ENCODE measurements at places on chromosomes 6 and 20.

- no peak for DNase-seq
Measured at GRCh38 chr6:333379-334002, 41.2 kb downstream of the DUSP22 start.

DNA sequence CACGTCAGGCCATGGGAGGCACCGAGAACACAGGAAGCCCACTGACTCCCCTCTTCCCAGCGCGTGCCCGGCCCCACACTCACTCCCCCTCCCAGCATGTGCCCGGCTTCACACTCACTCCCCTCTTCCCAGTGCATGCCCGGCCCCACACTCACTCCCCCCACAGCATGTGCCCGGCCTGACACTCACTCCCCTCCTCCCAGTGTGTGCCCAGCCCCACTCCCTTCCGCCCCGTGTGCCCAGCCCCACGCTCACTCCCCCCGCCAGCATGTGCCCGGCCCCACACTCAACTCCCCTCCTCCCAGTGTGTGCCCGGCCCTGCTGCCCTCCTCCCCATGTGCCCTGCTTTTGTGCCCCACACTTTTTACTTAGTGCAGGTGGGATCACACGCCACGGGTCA lies 9.7 kb downstream of the RTEL1 start:
- no peak for DNase-seq

DNA sequence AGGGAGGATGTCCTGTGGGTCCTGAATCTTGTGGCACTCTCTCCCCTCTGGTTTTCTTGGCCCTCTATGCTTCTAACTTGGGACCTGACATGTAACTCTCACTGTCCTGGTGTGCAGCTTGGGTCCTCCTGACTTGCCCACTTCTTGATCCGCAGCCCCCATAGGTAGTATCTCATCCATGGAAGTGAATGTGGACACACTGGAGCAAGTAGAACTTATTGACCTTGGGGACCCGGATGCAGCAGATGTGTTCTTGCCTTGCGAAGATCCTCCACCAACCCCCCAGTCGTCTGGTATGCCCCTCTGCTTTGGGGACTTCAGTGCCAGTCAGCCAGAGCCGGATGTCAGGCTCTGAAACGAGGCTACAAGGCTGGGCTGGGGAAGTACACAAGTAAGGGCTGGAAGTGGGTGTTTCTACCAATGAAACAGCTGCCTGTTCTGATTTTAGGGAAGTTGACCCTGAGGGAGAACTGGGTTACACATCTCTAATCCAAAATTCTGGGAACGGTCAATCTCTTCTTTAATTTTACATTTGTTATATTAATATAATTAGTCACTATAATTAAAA lies 641 bp downstream of the DBNDD2 start:
- no peak for DNase-seq

DNA sequence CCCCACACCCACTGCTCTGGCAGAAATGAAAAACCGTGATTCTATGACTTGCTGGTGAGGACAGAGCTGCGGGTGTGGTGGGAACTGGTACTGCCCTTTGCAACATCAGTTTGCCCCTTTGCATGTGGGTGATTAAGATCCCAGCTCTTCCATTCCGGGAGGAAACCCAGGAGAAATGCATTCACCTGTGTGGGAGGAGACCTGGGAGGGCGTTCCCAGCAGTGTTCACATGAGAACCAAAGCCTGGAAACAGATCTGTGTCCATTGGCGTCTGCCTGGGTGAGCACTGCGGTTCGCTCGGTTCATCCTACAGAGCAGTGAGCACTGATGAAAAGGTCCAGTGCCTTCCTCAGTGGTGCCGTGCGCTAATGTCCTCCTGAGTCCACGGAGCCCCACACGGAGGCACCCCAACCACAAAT lies 89.7 kb downstream of the SMOC2 start:
- DNase-seq: no peak

DNA sequence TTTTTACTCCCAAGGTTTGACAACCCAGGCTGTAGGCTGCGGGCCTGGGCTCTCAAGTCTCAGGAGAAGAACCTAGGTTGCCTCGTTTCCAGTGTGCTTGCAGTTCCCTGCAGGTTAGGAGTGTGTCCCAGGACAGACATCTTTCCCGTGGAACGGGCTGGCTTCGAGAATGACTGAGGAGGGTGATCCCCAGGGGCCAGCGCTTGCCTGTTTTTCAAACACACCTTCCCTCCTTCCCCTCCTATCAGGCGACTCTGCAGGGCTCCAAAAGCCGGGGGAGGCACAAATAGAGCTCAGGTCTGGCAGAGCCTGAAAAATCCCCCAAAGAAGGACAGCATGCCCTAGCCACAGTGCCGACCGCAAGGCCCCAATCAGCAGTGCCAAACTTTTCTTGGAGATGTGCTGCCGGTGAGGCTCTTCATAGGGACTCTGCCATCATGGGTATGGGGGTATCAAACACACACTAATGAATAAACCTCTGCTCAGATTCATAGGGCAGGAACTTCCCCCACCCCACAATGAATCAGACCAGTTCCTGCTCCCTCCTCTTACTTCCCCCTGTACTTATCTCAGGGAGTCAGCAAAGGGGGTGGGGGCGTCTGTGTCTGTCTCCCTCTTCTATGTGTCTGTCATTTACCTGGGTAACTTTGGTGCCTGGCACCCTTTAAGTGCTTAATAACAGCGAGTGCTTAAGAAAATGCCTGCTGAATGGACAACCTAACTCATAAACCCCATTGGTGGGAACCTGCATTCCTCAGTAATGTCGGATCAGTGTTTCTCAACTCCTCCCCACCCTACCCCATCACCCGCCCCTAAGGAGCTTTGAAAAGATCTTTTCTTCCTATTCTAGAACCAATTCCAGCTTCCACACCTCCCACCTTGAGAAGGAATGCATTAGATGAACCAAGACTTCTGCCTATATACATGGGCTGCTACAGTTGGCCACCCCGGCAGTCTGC lies 1.6 kb downstream of the KCNG1 start:
- no peak for DNase-seq

DNA sequence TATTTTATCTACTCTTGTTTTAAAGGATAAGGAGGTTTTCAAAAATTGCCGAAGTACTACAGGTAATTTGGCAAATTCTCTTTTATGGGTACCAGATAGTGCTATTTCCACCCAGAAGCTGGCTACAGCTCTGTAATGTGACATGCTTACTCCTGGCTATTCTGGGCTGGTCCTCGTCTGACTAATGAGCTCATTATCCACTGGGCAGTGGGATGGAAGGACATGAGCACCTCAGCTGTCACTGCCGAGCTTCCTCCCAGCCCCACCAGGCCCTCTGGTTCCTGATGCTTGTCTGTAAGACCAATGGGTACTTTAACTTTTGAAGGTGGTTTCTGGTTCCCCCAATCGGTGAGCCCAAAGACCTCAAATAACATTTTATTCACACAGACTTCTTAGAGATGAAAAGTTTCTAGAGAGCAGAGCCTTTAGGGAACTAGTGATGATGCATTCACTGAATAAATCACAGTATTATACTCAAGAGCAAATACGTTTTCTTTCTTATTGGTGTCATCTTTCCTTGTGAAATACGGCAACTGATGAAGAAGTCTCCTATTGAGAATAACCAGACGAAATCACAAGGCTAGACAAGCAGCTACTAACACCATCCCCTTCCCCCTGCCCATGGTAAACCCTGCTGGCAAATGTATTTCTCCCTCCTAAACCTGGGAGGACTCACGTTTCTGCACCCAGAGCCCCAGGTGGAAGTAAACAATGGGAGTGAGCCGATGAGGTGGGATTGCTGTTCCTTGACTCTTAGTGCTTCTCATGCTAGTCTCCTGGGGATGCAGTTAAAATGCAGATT lies 80.8 kb downstream of the SLC22A3 start:
- DNase-seq: no peak

DNA sequence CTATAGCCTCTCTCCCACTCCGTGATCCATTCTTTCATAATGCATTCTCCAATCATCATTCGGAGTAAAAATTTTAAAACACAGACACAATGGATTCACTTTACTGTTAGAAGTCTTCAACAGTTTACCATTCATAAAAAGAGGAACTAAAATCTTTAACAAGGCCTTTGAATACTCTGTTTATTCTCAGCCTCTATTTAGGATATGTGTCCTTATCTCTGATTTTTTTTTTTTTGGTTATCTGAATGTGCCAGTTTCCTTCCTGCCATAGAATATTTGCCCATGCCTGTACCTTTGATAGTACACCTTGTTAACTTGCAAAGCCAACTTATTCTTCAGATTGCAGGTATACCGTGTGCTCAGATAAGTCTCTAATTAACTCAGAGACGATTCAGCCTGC lies 11.1 kb downstream of the CRISP1 start:
- no peak for DNase-seq

DNA sequence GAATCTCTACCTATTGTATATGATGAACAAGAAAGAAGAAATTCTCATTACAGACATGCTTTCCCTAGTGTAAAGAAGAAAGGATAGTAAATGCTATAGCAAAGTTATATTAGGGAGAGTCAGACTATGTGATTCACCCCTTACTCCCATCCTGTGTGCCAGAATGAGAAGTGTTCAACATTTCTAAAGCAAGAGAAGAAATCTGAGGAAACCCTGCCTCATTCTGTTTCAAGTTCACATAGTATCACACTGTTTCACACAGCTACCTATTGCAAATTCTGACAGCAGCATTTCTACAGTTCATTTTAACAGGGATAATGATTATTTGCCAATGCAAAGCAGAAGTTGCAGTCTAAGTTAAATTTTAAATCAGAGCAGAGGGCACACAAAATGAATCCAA lies 267.2 kb upstream of the TCF21 start:
- no peak for DNase-seq

GRCh38 chr6:143400258-143401067 lies 50.0 kb downstream of the ADAT2 start:
- DNase-seq: no peak

All from stimulated activated CD8-positive, alpha-beta memory T cell treated with anti-CD3 and anti-CD28 coated beads, Interleukin-15, amount 100 ng/mL, for 1 hour (primary cell).